ENCODE measurements at places on chromosomes 6 and 20.

DNA sequence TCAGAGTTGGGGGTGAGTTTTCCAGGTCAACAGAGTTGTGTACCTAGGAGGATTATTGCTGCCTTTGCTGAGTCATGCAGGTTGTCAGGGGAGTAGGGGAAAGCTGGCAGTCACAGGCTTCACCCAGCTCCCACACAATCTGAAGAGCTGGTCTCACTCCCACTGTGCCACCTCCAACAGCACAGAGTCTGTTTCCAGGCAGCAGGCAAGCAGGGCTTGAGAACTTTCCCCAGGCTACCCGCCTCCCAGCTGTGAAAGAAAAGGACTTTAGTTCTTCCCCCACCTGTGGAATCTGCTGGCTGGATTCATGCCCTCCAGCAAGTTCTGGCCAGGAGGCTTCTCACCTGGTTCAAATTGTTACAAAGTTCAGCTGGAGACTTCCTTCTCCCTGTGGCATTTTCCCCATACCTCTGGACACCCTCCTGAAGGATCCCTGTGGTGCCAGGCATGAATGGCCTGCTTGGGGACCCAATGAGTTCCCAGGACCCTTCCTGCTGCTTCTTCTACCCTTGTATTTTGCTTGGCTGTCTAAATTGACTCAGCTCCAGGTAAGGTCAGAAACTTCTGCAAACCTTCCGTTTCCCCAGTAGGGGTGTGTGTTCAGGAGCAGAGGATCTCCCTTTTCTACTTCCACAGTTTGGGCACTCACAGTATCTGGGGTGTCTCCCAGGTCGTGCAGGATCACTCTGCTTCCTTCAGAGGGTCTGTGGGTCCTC is 378.1 kb upstream of the MAN1A1 start:
- no peak for DNase-seq

DNA sequence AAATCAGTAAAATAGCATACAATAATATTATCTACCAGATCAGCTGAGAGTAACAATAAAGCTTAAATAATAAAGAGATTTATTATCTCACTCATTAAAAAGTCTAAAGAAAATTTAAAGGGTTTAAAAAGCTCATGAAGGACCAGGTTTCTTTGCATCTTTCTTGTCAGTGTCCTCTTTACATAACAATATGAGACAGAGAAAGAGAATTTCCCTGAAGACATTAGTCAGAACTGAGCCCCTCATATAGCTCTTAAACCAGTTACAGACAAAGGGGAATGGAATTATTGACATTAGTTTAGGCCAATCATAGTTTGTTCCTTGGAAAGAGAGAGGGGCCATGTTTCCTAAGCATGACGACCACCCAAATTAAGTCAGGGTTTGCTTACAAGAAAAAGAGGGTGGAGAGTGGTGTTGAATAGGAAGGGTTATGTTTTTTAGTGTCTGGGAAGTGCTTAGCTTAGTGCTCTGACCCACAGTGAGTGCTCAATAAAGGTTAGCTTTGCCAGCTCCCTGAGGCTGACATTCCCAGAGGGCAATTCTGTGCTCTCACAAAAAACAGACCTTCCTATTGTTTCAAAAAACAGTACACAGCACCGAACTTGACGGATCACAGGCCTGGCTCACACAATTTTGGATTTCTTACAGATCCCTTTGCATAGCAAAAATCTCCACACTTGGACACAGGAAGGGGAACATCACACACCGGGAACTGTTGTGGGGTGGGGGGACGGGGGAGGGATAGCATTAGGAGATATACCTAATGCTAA is 3.6 kb upstream of the PLCB1 start:
- DNase-seq: no peak

- DNase-seq: peak; percentile 67
Observed at GRCh38 chr6:99334526-99335127, 14.8 kb downstream of the FAXC start.

- no peak for DNase-seq
Observed at GRCh38 chr20:17197041-17197440, 29.8 kb upstream of the PCSK2 start.

DNA sequence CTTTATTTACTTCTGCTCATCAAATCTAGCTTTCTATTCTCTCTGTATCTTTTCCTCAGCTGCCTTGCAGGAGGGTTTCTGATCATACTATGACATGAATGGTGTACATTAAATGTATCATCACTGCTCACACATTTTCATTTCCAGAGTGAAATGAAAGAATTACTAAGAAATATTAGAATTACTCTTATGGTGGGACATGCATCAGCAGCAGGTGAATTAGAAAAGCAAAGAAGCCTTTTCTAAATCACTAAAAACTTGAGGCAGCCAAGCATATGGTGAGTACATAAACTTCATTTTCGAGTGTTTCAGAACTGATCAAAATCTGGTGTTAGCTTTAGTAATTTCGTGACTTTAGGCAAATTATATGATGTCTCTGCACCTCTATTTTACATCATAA is 23.6 kb downstream of the IL17A start:
- DNase-seq: no peak

DNA sequence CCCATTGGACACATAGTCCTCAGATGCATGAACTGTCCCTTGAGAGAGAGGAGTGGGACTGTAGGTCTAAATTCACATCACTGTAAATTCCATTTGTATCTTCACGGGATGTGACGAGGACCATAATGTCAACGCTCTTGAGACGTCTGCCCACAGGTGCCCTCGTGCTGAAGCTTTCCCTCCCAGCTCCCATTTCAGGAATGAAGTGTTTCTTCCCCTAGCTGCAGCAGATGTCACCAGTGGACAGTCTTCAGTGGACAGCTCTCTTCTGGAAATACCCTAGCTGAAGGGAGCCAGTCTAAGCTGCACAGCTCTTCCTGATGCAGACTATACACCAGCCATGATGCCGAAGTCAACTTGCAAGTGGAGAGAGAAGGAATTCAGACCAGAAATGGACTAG is 217.4 kb upstream of the ECI2 start:
- DNase-seq: no peak

GRCh38 chr6:113654396-113654795 is 202.7 kb upstream of the MARCKS start:
- peak; percentile 96 for DNase-seq
